Midbrain (tissue), 1 donor: ENCODE measurements at places on chromosomes 5 and 9.

- DNase-seq: no peak
These were observed 24.6 kb upstream of the GLIS3 start for GRCh38 chr9:4324513-4324912.

DNA sequence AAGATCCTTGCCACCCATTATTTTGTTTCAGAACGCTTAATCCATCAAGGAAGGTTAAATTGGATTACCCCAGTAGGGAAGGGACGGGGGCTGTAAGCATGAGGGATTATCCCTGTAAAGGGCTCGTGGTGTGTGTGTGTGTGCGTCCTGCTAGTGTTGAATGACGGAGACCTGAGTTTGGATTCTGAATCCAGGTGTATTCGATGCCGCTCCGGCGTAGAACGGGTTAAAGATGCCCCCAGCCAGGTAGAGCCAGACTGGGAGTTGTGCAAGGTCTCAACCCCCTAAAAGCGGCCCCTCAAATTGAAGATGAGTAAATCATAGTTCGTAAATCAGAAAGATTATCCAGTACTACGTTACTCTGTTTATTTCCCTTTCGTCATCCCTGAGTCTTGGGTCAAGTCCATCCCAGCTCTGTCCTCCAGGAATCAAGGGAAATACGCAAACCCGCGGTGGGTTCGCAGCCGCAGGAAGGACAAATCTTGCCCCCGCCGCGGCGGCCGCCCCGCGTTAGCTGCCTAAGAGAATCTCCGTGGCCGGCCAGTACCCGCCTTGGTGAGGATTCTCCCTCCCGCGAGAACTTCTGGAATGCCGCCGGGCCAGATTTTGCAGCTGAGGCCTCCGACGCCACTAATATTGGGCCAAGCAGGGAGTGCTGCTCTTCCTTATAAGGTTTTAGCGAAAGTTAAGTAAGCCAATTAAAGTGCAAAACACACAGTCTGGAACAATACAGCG is 586 bp upstream of the MTAP start:
- peak; percentile 75 for DNase-seq

DNA sequence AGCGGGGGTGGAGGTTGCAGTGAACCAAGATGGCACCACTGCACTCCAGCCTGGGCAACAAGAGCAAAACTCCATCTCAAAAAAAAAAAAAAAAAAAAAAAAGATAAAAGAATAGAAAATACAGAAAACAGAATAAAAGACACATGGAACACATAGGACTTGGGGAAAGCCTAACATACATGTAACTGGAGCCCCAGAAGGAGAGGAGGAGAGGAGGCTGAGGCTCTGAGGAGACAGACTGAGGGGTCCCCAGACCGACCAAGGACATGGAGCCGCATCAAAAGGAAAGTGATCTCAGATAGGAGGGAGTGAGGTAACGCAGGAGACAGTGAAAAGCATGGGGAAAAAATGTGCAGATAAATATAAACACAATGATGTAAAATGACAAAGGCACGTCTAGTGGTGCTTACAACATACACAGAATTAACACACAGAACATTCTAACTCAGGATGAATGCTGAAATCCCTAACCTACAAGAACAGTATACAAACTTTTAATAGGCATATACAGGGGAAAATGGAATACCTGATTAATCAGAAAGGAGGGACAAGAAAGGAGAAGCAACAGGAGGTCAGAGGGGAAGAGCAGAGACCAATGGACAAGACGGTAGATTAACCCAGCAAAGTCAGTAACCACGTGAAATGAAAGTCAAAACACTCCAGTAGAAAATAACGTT is 65.2 kb upstream of the UBAC1 start:
- no peak for DNase-seq

GRCh38 chr5:13346401-13346800 is 598.1 kb downstream of the DNAH5 start:
- no peak for DNase-seq

GRCh38 chr9:80163889-80164288 is 592.1 kb downstream of the TLE4 start:
- no peak for DNase-seq

- no peak for DNase-seq
These were observed 23.7 kb upstream of the PLPP1 start for GRCh38 chr5:55558484-55558883.

DNA sequence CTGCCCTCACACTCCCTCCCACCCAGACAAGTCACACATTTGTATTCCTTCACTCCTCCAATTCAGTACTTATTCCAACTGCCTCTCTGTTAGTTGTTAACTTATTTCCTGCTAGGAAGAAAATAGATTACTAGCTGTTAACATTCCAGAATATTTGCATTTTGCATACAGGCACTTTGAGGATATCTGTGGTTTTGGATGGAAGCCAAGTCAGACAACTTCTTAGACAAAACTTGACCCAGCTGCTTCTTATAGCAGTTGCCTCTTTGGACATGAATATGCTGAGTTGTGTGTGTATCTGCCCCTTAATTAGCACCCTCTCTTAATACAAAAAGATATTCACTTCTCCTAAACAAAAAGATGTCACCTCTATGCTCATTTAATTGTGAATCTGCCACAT is 1280.6 kb upstream of the ACO1 start:
- no peak for DNase-seq

GRCh38 chr9:83466877-83467276 is 71.3 kb downstream of the FRMD3 start:
- DNase-seq: no peak

GRCh38 chr5:38706376-38706775 is 139.4 kb upstream of the OSMR start:
- DNase-seq: no peak

- no peak for DNase-seq
These were observed 999.8 kb downstream of the NR2F1-AS1 start for GRCh38 chr5:92581249-92581648.

DNA sequence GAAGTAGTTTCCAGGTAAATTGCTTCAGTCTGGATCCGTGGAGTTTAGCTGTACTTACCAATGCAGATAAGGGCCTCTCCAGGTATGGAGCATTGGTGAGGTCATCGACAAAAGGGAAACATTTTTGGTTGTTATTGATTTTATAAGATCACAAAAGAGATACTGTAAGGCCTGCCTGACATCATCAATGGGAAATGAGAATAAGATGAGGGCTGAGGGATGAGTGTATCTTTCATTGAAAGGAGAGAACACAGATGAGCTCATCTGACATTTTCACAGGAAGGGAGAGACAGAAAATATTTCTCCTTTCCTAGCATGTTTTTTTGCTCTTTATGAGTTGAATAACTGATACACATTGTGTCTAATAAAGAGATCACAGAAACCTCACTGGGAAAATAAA is 233.6 kb downstream of the SAXO1 start:
- DNase-seq: no peak

DNA sequence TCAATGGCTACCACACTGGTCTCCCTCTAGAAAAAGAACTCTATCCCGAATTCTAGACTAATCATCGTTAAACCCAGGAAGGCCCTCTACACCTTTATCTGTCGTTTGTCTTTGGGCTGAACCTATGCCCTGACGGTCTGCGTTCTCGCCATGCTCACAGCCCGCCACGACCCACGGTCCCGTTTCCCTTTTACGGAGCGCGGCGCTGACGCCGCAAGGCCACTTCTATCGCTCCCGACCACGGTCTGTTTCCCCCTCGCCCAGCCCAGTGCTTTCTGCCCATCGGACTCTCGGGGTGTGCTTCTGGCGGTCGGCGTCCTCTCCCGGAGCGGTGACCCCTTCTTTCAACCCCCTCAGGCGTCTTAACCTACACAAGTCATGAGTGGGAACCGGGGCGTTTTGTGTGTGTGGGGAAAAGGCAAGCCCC is 974 bp downstream of the C9orf40 start:
- DNase-seq: peak; percentile 33

DNA sequence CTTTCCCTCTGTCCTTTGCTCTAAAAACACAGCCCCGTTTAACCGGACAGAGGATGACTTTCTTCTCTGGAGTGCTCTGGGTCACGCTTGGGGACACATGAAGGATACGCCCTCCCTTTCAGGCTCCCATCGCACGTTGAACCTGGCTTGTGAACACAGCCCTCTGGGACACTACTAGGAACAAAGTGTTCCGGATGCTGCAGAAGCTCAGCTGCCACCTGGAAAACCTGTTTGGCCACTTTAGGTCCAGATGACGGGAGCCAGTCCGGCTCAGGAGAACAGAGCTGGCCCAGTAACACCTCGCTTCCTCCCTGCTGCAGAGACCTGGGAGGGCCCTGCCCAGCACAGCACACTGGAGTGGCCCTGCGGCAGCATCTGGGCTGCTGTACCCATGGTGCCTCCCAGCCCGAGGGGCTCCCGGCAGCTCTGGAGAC is 60.1 kb downstream of the GADD45G start:
- DNase-seq: no peak

GRCh38 chr5:172436078-172436878 is 18.0 kb downstream of the SH3PXD2B start:
- no peak for DNase-seq

GRCh38 chr5:158881091-158881880 is 218.4 kb downstream of the EBF1 start:
- no peak for DNase-seq

DNA sequence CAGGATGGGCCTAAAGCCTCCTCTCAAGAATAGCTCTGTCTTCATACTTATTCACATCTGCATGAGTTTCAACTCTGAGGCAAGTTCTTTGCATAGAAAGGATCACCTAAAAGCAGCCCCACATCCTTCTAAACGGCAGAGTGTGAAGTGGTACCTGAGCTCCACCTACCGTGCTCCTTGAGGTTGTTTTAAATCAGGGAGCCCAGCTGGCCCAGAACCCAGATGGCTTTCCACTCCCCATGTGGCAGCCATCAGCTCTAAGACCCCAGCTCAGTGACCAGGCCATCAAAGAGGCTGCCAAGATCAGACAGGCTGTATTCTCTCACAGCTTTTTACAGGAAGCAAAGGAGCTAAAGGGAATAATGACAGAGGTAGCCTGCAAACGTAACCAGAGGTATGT is 299.3 kb downstream of the RASEF start:
- no peak for DNase-seq

- peak; percentile 26 for DNase-seq
These were observed at the start of gene NIPAL4 for GRCh38 chr5:157459715-157460599. Gene NIPAL4 (plus strand): TSS chr5:157460213. CDS start chr5:157460321, 108 bp downstream.
